ENCODE measurements at places on chromosomes 6 and 20. TPM values are rescaled to one million over a fixed set of nuclear protein-coding genes. Genes with fewer than 3 reads are reported as not detected.

DPPA5 gene
- total RNA-seq, result not detected

SCRT2 gene
- total RNA-seq, result not detected

OR2J3 gene
- total RNA-seq, result not detected

CYP21A2 gene
- total RNA-seq, result not detected

AGPAT4 gene
- total RNA-seq, result 4.8 TPM

SHLD1 gene
- 8.8 TPM for total RNA-seq

FILIP1 gene
- 0.32 TPM for total RNA-seq
